T-helper 2 cell (primary cell): ENCODE measurements at places on chromosomes 7 and 10.
A peak's percentile ranks its signal among the peaks of the same experiment; 100 is the strongest.

DNA sequence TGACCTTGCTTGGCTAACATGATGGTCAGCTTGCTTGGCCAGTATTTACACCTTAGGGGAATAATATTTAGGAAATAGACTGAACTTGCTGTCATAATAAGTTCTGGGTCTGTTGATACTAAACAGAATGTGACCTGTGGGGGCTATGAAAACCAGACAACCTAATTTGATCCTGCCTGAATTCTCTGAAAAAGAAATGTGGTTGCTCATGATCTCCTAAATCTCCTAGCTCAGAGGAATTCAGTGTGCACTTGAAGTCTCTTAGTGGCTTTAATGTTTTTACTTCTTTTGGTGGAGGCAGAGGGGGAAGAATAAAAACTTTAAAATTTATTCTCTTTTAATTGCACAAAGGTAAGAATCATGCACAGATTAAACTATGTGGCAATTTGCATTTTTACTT is 205.2 kb downstream of the SEC23IP start:
- no peak for DNase-seq

GRCh38 chr7:2082139-2082998 is 150.4 kb downstream of the MAD1L1 start:
- DNase-seq: no peak

DNA sequence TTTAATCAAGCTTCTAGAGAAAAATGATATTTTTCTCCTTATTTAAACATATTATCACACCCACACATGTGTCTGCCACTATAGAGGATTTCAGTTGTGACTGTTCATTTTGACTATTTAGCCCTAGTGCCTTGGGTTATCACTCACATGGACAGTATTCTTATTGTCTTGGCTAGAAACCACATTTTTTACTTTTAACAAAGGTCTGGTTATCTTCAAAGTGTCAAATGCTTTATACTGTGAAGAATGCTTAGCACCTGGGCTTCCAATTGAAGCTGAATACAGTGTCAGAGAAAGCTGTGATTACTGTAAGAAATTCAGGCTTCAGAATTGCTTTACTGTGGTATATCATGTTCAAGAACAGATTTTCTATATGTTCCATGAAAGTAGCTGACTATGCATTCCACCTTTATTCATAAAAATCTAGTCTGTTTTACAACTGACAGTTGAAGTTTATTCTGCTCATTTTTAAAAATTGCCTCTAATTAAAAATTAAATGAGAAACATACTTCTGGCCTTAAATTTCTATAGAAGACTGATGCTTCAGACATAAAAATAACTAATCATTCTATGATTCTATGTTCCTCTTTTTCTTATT is 278.6 kb downstream of the SEMA3D start:
- DNase-seq: no peak

GRCh38 chr10:92662848-92663247 is 26.9 kb upstream of the HHEX start:
- no peak for DNase-seq

DNA sequence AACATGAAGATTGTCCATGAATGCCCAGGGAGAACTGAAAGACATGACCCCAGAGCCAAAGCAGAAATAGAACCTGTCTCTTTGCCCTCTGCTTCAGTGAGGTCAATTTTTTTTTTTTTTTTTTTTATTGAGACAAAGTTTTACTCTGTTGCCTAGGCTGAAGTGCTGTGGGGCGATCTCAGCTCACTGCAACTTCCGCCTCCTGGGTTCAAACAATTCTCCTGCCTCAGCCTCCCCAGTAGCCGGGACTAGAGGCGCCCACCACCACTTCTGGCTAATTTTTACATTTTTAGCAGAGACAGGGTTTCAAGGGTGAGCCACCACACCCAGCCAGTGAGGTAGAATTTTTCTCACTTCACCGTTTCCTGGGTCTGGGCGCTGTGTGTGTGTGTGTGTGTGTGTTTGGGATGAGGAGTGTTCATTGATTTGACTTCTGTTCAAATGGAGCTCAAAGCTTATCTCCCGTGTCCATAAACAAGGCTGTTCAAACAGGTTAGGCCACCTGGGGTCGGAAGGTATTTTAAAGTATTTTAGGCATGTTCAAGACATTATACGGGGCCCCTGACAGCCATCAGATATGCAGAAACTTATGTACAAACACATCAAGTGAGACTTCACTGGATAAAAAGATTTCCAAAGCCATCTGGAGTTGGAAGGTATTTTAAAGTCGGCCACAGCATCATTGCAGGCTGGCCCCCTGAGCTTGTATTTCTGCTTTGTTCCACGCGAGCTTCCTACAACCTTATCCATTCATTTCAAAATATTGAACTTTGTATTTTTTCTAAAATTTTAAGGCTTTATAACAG is 93.8 kb downstream of the MAP3K8 start:
- peak; percentile 47 for DNase-seq

GRCh38 chr7:124712017-124712416 is 53.6 kb downstream of the GPR37 start:
- no peak for DNase-seq

- DNase-seq: no peak
Measured at GRCh38 chr10:119371704-119372663, 164.6 kb downstream of the GRK5 start.

- DNase-seq: no peak
Measured at GRCh38 chr7:74183653-74184450, 9.7 kb downstream of the EIF4H start.

GRCh38 chr10:117768333-117769042 is 225.9 kb downstream of the EMX2 start:
- no peak for DNase-seq
